ENCODE measurements at places on chromosomes 5 and 9. TPM values are rescaled to one million over a fixed set of nuclear protein-coding genes. Genes with fewer than 3 reads are reported as not detected.

DNA sequence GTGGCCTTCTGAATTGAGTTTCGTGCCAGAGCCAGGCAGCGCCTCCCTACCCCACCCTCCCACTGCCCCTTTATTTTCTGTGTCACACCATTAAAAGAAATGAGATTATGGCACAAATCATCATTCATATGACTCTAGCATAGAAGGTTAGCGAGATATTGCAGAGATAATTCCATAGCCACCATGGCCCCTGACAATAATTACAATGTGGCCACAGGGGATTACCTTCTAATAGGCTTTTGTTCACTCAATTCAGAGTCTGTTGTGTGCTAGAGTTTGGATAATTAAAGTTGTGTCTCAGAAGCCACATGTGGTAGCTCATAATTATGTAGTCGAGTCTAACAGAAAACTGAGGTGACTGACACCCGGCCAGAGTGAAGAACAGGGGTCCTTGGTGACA, 428.1 kb downstream of the ARHGEF28 start:
- no peak overlapping the region for H3K27ac ChIP-seq
- no peaks in the 10 kb centered on the region for H3K4me1 ChIP-seq
- no peak for DNase-seq
- no peaks in the 10 kb centered on the region for H3K36me3 ChIP-seq

Gene SPINK9
- not detected for total RNA-seq

GRCh38 chr9:90956026-90956810, 154.6 kb downstream of the SYK start:
- no peaks in the 10 kb centered on the region for H3K36me3 ChIP-seq
- no peaks in the 10 kb centered on the region for H3K4me1 ChIP-seq
- no peak overlapping the region for H3K27ac ChIP-seq
- no peak overlapping the region for H3K4me3 ChIP-seq
- no peak for DNase-seq

DNA sequence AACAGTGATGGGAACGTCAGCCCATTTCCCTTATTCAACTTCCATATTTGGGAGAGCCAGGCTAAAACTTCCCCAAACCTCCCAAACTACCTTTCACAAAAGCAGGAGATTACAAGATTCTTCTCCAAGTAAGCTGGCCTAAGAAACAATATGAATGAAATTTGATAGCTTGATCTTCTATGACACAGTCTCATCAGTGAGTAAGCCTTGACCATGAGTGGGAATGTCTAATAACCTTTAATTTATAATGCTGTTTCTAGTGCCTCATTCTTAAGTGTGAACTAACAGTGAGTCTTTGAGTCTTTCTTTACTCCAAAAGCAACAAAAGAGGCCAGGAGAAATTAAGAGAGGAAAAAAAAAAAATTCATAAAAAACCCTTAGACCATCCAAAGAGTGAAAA, 1379.9 kb downstream of the EFNA5 start:
- no peak for DNase-seq
- no peaks in the 10 kb centered on the region for H3K36me3 ChIP-seq
- H3K4me1 ChIP-seq, result no peaks in the 10 kb centered on the region
- no peaks in the 10 kb centered on the region for H3K27me3 ChIP-seq
- H3K27ac ChIP-seq, result no peak overlapping the region

- no peak overlapping the region for H3K4me3 ChIP-seq
- no peak overlapping the region for H3K27ac ChIP-seq
- H3K4me1 ChIP-seq, result no peaks in the 10 kb centered on the region
- no peaks in the 10 kb centered on the region for H3K27me3 ChIP-seq
These were observed 143.6 kb upstream of the CCNG1 start for GRCh38 chr5:163293836-163294235.

GRCh38 chr9:5917888-5918287, 27.2 kb downstream of the MLANA start:
- H3K36me3 ChIP-seq, result peaks cover 15% of the 10 kb centered on the region
- no peaks in the 10 kb centered on the region for H3K4me1 ChIP-seq
- no peak overlapping the region for H3K4me3 ChIP-seq
- no peaks in the 10 kb centered on the region for H3K27me3 ChIP-seq

- no peak overlapping the region for H3K4me3 ChIP-seq
- H3K4me1 ChIP-seq, result no peaks in the 10 kb centered on the region
- no peak overlapping the region for H3K27ac ChIP-seq
- no peaks in the 10 kb centered on the region for H3K27me3 ChIP-seq
- no peak for DNase-seq
- no peaks in the 10 kb centered on the region for H3K36me3 ChIP-seq
These were observed 81.0 kb upstream of the MAST4 start for GRCh38 chr5:66515209-66515608.

- no peak for DNase-seq
- no peaks in the 10 kb centered on the region for H3K36me3 ChIP-seq
- H3K4me3 ChIP-seq, result no peak overlapping the region
- H3K4me1 ChIP-seq, result no peaks in the 10 kb centered on the region
- no peak overlapping the region for H3K27ac ChIP-seq
These were observed 35.7 kb upstream of the GABRP start for GRCh38 chr5:170747851-170748250.

DNA sequence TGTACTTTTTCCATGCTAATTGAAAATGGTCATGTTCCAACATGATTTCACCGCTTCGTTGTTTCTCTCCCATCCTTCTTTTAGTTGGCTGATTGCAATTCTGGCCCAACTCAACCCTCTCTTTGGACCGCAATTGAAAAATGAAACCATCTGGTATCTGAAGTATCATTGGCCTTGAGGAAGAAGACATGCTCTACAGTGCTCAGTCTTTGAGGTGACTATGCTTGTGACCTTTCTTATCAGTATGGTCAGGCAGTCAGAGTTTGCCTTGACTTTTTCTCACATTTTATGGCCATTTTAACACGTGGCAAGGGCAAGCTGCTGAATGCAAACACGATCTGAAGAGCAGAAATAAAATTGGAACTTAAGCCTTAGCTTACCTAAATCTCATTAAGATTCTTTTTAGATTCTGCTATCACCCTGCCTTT, 36.0 kb upstream of the CREBRF start:
- no peak overlapping the region for H3K4me3 ChIP-seq
- DNase-seq, result no peak
- no peaks in the 10 kb centered on the region for H3K27me3 ChIP-seq

Gene SMIM33
- 1.2 TPM for total RNA-seq

Gene SPINK7
- not detected for total RNA-seq

Gene ELAVL2
- total RNA-seq, result not detected

DNA sequence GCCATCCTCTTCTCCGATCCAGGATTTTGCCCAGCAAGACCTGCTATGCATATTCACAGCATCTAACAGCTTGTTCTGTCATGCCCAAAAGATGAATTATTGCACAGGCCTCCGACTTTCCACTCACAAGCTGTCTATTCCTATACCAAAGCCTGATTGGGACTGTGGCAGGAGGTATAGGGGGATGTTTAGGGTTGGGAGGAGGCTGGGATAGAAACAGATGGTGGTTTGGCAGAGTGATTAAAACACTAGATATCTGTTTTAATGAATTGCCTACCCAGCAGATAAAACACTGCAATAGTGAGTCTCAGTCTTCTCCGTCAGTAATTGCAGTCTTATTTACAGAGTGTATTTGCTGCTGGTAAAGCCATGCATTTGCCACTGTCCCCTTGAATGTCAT, 215.3 kb downstream of the TLR4 start:
- H3K36me3 ChIP-seq, result no peaks in the 10 kb centered on the region
- no peak overlapping the region for H3K4me3 ChIP-seq
- H3K27ac ChIP-seq, result no peak overlapping the region
- DNase-seq, result no peak
- no peaks in the 10 kb centered on the region for H3K27me3 ChIP-seq
- H3K4me1 ChIP-seq, result no peaks in the 10 kb centered on the region

DNA sequence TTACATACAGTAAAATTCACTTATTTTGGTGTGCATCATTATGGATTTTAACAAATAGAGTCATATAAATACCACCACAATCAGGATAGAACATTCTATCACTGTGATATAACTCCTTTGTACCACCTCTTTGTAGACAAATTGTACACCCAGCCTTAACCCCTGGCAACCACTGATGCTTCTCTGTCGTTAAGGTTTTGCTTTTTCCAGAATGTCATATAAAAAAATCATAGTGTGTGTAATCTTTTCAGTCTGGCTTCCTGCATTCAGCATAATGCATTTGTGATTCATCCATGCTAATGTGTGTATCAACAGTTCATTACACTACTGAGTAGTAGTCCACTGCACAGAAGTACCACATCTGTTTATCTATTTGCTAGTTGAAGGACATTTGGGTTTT, 81.2 kb downstream of the ARSB start:
- no peaks in the 10 kb centered on the region for H3K36me3 ChIP-seq
- no peaks in the 10 kb centered on the region for H3K27me3 ChIP-seq
- no peak for DNase-seq
- no peaks in the 10 kb centered on the region for H3K4me1 ChIP-seq

GRCh38 chr5:44727100-44727499, 81.6 kb upstream of the MRPS30 start:
- no peak overlapping the region for H3K27ac ChIP-seq
- H3K4me3 ChIP-seq, result no peak overlapping the region
- no peaks in the 10 kb centered on the region for H3K36me3 ChIP-seq
- H3K4me1 ChIP-seq, result no peaks in the 10 kb centered on the region

DNA sequence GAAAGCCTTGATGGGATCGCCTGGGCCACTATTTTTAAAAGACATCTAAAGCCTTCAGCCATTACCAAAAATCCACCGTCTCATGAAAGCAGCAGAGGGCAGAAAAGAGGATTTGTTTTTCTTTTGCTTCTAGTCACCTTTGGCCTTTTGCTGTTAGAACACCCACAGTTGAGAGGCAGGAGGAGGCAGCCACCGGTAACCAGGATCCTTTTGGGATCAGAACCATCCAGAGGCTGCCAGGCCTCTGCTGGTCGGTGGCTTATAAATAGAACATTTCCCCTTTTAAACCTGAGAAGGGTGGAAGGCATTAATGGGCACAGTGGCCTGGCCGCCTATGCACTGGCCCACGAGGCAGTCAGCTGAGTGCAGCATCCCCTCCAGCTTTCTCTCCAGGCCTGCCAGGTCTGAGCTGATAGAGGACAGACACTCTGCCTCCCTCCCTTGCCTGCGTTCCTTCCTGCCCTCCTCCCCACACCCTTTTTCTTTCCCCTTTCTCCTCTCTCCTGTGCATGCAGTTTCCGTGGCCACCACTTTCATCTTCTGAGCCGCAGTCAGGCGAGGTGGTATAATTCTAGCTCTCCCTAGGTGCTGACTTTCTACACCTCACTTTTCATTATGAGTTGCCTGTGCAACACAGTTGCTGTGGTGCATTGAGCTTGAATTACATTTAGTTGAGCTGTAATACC, 253.4 kb downstream of the ARHGAP26 start:
- peak overlapping the region; percentile 10 for H3K27ac ChIP-seq
- H3K27me3 ChIP-seq, result no peaks in the 10 kb centered on the region
- H3K36me3 ChIP-seq, result no peaks in the 10 kb centered on the region
- DNase-seq, result no peak
- H3K4me3 ChIP-seq, result no peak overlapping the region

- no peaks in the 10 kb centered on the region for H3K36me3 ChIP-seq
- no peaks in the 10 kb centered on the region for H3K27me3 ChIP-seq
- H3K4me3 ChIP-seq, result no peak overlapping the region
- no peak overlapping the region for H3K27ac ChIP-seq
- DNase-seq, result no peak
These were observed 73.2 kb downstream of the SH3PXD2B start for GRCh38 chr5:172380987-172381643.

- peak; percentile 72 for DNase-seq
- H3K27ac ChIP-seq, result peak overlapping the region; percentile 83
- peak overlapping the region; percentile 84 for H3K4me3 ChIP-seq
- H3K36me3 ChIP-seq, result no peaks in the 10 kb centered on the region
These were observed 85.7 kb upstream of the MELK start for GRCh38 chr9:36486933-36487481.

GRCh38 chr5:174990909-174991308, 266.5 kb downstream of the MSX2 start:
- no peak overlapping the region for H3K4me3 ChIP-seq
- no peaks in the 10 kb centered on the region for H3K36me3 ChIP-seq
- no peaks in the 10 kb centered on the region for H3K27me3 ChIP-seq
- H3K4me1 ChIP-seq, result no peaks in the 10 kb centered on the region

Gene SHOC1
- total RNA-seq, result not detected

DNA sequence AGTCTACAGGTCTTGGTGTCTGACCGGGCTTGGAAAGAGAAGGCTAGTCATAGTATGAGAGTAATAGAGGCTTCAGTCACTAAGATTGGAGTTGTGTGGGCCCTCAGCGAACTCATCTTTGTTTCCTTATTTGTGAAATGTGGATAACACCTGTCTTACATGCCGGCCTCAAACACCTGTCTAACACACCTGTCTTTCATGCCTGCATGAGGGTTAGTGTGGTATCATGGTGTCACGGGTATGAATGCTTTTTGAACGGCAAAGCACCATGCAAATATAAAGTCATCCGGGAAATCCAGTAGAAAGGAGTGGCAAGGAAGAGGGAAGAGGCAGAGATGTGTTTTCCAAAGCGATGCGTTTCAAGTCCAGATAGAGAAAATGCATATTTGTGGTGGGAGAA, 25.5 kb downstream of the GRAMD2B start:
- no peak for DNase-seq
- H3K27me3 ChIP-seq, result no peaks in the 10 kb centered on the region
- H3K4me3 ChIP-seq, result no peak overlapping the region
- H3K36me3 ChIP-seq, result no peaks in the 10 kb centered on the region
- peak overlapping the region; percentile 87 for H3K27ac ChIP-seq
- peaks cover 62% of the 10 kb centered on the region for H3K4me1 ChIP-seq

DNA sequence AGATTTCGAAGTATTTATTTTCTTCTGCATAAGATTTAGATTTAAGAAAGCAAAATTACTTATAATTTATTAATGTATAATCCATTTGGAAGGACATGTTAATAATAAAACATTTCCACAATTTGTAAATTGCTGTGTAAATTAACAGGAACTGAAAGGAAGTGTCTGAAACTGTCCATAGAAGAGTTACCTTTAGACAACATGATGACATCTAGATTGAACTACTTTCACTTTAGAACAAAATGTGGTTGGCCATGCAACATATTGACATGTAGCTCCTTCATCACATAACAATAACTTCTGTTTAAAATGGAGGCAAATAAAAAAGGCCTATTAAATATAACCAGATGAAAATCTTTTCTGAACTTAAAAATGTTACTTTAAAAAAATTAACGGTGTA, 1849.5 kb upstream of the ACO1 start:
- H3K4me1 ChIP-seq, result no peaks in the 10 kb centered on the region
- no peaks in the 10 kb centered on the region for H3K36me3 ChIP-seq
- no peak for DNase-seq
- H3K27me3 ChIP-seq, result no peaks in the 10 kb centered on the region
- no peak overlapping the region for H3K27ac ChIP-seq

All from CD4-positive, alpha-beta memory T cell (primary cell).